ENCODE measurements at places on chromosomes 7 and 10.

- DNase-seq: no peak
Measured at GRCh38 chr7:45020915-45021314, 20.9 kb downstream of the CCM2 start.

DNA sequence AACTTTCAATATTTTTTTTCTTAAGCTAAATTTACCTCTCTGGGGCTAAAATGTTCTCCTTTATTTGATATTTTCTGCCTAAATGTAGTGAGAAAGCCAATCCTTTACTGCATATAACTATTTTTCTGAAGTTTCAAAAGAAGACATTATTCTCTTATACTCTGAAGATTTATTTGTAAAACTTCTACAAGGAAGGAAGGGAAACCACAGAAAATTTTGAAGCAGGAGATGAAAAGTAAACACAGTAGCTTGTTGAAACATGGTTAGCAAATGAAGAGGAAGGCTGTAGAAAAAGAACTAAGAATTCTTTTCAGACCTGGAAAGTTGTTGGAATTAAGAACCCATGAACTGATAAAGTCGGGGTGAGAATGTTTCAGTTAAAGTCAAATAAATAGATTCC is 330.3 kb downstream of the HGF start:
- DNase-seq: no peak

DNA sequence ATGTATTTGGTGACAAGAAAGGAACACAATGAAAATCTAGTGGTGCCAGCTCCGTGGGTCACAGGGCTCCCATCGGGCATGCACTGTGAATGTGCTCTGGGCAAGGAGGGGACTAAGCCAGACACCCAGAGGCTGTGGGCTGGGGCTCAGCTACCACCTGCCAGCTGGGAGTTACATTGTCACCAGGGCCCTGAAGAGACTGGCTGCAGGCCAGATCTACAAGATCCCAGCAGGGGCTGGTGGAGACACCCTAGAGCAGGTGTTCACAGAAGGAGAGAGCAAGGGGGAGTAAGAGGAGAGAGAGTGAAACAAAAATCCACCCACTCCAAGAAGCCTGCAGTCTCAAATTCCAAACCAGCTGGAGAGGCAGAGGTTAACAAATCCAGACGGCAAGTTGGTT is 116.6 kb upstream of the ADCY1 start:
- no peak for DNase-seq

DNA sequence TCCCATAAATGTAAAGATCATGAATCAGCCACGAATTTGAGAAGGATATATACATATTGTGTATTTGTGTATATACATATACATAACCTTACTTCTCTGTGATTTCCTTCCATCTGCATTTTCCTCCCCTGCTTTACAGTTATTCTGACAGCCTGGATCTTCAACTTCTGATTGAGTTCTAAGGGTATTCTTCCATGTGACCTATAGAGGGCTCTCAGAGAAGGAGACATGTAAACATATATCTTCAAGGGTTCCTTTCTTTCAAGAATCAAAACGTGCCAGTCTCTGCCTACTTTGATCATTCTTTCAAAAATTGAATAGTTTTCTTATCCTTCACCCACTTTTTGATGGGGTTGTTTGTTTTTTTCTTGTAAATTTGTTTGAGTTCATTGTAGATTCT is 453.7 kb upstream of the POT1 start:
- DNase-seq: no peak

DNA sequence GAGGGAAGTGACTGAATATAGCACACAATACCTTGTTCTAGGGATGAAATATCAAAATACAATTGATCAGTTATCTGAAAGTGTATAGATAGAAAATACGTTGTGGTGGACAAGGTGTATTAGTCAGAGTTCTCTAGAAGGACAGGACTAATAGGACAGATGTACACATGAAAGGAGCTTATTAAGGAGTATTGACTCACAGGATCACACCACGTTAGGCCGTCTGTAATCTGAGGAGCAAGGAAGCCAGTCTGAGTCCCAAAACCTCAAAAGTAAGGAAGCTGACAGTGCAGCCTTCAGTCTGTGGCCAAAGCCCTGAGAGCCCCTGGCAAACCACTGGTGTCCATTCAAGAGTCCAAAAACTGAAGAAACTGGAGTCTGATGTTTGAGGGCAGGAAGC is 406.1 kb downstream of the MDFIC start:
- no peak for DNase-seq

DNA sequence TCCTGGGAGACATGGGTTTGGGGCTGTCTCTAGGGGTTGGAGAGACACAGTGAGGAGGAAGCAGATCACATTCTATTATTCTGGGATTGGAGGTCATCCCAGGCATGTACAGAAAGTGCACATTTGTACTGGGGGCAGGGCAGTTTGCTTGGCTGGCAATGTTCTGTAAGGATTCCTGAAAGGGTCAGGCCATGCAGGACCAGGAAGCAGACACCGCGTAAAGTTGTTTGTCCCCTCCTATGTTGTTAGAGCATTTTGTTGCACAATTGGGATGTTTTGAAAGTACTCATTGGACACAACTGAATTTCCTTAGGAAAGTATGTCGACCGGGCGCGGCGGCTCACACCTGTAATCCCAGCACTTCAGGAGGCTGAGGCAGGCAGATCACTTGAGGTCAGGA is 12.5 kb downstream of the LYZL2 start:
- DNase-seq: no peak
